Activated T-helper 2 cell treated with anti-CD3 and anti-CD28 coated beads, Interferon-gamma antibody, Interleukin-2, Interleukin-4, amounts not matched to agents 10 μg/mL and 5 μg/mL and 100 μg/mL, durations not matched to agents 14 hours and 24 hours and 36 hours (primary cell): ENCODE measurements at places on chromosomes 5 and 9. TPM values are rescaled to one million over a fixed set of nuclear protein-coding genes. Genes with fewer than 3 reads are reported as not detected.

DNA sequence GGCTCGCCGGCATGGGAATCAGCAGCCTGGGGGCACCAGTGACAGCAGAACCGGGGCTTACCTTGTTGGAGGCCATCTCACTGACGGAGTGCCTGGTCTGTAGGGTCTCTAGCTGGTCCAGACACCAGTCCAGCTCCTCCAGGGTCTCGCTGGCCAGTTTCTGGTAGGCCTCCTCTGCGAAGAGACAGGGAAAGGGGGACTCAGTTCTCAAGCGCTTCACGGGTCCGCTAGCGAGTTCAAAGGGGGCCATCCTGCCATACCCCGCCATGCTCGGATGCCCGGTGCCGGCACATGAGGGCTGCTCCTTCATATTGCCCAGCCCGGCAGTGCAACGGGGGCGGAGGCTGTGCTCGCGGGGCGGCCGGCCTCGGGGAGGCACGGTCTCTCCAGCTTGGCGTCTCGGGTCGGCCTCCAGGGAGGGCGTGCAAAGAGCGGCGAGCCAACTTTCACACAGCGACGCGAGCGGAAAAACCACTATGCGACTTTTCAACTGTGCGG, 456.0 kb downstream of the RAB3C start:
- DNase-seq: no peak

DNA sequence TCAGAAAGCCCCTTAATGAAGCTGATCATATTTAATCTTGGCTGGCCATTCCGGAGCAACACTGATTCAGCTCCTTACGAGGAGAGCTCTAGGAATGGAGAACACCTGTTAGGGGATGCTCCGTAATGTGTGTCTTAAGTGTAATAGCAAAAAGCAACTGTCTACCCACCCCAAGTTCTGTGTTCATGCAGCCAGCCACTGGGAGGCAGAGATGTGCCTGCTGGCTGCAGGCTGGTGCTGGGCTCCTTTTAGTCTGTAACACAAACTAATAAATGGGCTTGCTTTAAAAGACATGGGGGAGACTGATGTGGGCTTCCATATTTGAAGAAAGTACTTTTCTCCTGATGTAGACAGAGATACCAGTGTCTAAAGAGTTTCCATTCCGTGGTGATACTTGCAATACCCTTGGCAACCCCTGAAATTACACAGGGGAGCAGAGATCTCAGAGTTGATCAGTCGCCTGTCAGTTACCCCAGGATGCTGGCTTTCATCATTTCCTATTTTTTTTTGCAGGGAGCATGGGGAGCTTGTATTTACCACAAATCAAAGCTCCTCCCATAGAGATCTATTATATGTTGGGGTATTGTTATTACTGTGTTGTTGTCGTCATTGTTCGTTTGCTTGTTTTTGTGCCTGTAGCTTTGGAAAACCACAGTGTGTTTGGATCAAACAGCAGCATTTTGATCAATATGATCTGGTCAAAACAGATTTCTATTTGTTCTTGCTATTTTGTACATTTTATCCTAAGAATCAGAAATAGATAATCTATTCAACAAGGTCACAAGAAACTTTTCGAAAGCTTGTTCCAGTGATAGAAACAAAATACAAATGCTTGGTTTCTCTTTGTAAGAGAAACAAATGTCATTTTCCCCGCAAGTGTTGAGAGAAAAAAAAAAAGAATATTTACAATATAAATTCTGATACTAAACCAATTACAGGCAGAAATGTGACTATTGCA, 65.8 kb downstream of the MTX3 start:
- no peak for DNase-seq

DNA sequence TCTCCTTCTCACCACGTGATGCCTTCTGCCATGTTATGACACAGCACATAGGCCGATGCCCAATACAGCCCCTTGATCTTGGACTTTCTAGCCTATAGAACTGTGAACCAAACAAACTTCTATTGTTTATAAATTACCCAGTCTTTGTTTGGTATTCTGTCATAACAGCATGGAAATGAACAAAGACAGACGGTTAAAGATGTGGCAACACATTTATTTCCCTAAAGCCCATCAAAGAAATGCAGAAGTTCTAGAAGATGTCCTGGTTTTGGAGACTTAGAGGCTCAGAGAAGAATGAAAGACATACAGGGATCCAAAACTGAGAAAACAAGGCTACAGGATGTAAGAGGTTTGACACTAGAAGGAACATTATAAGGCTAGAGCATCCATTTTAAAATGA, 600.8 kb upstream of the DAB2 start:
- DNase-seq: no peak

DNA sequence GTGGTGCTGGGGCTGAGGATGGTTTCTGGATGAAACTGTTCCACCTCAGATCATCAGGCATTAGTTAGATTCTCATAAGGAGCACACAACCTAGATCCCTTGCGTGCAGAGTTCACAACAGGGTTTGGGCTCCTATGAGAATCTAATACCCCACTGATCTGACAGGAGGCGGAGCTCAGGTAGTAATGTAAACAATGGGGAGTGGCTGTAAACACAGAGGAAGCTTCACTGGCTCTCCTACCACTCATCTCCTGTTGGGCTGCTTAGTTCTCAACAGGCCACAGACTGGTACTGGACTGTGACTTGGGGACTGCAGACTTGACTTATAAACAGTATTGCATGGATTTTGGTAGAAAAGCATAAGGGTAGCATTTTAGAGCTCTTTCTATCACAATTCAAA, 870.7 kb upstream of the CDH10 start:
- no peak for DNase-seq

- no peak for DNase-seq
Observed at GRCh38 chr5:38846379-38847011, 683 bp downstream of the OSMR start.

- DNase-seq: no peak
Observed at GRCh38 chr5:2744485-2744884, 7.0 kb downstream of the IRX2 start.

DNA sequence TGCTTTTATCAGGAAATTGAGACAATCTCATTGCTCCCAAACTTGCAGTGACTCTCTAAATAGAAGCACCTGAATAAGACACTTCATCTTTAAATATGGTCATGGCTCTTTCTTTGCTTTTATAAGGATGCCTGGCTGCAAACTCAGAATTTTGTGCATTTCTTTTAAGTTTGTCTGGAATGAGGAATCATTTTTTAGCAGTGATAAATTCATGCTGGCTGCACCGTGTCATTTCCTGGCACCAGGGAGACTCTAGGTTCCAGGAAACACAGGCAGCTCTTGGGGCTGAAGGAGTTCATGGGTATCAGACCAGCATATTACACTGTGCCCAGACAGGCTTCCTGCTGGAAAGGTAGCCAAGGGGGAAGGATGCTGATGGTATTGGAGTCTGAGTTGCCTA, 109.9 kb downstream of the NUDT12 start:
- no peak for DNase-seq

DNA sequence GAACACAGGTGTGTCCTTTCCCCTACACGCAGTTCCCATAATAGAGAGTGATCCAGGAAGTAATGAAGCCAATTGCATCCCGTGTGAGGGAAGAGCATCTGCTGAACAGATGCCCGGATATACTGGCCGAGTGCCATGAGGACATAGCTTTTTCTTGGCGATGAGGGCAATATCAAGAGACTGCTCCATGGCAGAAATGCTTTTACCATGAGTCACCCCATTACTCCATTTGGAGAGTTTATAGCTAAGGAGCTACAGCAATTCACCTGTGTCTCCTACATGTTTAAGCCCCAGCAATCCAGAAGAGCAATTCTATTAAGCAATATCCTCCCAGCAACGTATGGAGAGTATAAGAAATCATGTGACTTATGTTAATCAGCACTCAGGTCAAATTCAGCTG, 222.0 kb upstream of the KLF4 start:
- no peak for DNase-seq

Gene C5orf52
- total RNA-seq: 0.30 TPM in 1 of 2 replicates, not detected in the other

GRCh38 chr5:158234323-158235158, 375.6 kb upstream of the CLINT1 start:
- no peak for DNase-seq

DNA sequence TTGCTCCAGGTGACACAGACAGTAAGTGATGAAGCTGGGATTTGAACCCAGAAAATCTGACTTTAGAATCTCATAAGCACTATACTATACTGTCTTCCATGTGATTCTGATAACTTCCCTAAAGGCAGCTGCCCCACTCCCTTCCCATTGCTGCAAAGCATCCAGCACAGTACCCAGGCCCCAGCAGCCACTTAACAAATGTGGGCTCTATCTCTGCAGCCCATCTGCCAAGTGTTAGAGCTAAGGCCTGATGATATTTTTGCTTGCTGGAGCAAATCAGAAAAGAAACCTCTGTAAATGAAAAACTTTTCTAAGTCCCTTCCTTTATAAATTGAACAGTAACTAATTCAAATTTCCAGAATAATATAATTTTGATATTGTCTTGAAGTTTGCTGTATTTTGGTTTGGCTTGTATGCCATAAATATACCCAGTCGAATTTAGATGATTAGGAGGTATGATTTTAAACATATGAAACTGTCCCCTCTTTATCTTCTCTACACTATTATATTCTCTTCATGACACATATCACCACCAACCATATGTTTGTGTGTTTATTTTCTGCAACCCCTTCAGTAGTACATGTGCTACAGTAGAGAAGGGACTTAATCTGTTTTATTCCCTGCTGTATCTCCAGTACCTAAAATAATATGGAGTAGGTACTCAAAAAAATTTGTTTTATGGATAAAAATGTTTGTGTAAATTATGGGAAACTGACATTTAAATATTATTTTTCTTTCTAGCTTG, 63.8 kb downstream of the SMIM15 start:
- no peak for DNase-seq

- DNase-seq: no peak
Observed at GRCh38 chr9:131319486-131319885, 30.0 kb downstream of the PLPP7 start.

GRCh38 chr9:109560470-109561132, 62.5 kb upstream of the PTPN3 start:
- no peak for DNase-seq

GRCh38 chr5:102762562-102763227, 7.6 kb downstream of the PAM start:
- DNase-seq: no peak

GRCh38 chr9:23041466-23041865, 594.8 kb downstream of the DMRTA1 start:
- no peak for DNase-seq

Gene SEMA6A
- 0.67 TPM in 1 of 2 replicates, not detected in the other for total RNA-seq

- DNase-seq: no peak
Observed at GRCh38 chr5:18749763-18750162, 1115.5 kb downstream of the TAF11L14 start.

DNA sequence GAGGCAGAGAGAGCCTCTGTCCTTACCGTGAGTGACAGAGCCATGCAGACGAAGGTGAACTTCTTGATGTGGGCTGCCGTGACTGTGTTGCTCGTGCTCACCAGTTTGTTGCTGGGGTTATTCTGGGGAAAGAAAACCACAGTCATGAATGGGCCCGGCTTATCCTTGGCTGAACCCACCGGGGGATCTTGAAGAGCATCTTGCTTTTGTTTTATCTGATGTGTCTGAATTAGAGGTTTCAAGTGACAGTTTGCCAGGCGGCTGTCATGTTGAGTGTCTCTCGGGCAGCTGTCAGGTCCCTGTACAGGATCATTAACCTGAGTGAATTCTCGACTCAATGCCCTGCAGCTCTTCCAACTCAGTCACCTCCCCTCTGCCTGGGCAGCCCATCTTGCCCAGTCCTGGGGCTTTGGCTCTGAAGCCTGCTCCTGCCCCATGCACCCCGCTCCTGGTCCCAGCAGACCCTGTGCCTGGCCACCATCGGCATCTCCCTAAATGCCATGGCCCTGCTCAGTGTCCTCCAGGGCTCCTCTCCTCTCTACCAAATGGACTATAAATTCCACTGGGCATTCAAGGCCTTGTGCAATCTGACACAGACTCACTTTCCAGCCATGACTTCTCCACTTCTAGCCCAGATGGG, 77.4 kb downstream of the OTULIN start:
- DNase-seq: no peak

GRCh38 chr9:91589101-91589553, 165.5 kb upstream of the NFIL3 start:
- DNase-seq: no peak

Gene INSL6
- not detected in 2 replicates for total RNA-seq

- no peak for DNase-seq
Observed at GRCh38 chr9:81906671-81907070, 21.6 kb upstream of the SPATA31D4 start.

Gene CARD6
- total RNA-seq: 1.5 and 1.6 TPM in 2 replicates

DNA sequence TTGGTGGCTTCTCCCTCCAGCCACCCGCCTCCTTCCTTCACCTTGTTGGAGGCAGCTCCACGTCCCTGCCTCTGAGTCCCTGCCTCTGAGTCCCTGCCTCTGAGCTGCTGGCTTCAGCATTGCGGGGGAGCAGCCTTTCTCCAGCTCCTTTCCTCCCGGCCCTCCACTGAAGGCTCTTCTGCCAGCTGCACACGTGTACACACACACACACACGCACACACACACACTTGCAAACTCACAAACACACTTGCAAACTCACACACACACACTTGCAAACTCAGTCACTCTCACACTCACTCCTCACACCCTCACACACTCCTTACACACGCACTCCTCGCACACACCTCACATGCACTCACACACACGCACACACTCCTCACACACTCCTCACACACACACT, 45.1 kb downstream of the C9orf50 start:
- no peak for DNase-seq

- no peak for DNase-seq
Observed at GRCh38 chr5:139468421-139468931, 2.3 kb upstream of the SMIM33 start.

GRCh38 chr5:94544031-94544650, 74.3 kb downstream of the KIAA0825 start:
- no peak for DNase-seq

DNA sequence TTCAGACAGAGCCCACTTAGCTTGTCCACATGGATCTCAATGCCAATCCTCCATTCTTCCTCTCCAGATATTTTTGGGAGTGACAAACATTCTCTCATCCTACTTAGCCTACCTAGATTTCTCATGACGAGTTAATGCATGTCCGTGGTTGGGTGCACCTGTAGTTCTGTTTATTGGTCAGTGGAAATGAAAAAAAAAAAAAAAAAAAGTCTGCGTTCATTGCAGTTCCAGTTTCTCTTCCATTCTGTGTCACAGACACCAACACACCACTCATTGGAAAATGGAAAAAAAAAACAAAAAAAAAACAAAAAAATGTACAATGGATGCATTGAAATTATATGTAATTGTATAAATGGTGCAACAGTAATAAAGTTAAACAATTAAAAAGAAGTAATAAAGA, 59.0 kb downstream of the BASP1 start:
- DNase-seq: no peak

DNA sequence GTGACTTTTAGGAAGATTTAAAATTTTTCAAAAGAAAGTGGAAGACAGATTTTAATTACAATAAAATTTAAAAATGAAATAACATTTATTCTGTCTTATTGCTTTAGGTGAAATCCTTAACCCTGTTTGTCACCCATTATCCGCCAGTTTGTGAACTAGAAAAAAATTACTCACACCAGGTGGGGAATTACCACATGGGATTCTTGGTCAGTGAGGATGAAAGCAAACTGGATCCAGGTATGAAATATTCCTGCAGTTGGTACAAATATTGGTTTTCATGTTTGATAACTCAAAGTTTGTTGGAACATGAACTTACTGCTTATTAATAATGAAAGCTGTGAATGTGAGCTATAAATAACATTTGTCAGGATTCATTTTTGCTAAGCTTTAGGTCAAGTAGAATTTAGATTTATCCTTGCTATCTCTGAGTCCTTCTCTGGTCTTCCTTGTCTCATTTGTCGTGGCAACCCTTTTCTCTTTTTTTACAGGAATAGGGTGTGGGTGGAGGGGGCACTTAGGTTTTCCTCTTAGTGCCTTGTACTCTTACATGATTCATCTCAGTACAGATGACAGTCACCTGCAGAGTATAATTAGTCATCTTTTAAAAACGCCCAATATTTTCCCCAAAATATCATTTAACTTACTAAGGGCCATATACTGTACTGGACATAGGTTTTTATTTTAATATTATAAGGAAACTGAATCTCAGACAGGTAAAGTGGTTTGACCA, 95.3 kb upstream of the RASGRF2 start:
- DNase-seq: no peak
